ENCODE measurements at places on chromosomes 4 and X.

GRCh38 chr4:34371676-34372075 lies 1872.6 kb downstream of the ARAP2 start:
- DNase-seq: no peak

DNA sequence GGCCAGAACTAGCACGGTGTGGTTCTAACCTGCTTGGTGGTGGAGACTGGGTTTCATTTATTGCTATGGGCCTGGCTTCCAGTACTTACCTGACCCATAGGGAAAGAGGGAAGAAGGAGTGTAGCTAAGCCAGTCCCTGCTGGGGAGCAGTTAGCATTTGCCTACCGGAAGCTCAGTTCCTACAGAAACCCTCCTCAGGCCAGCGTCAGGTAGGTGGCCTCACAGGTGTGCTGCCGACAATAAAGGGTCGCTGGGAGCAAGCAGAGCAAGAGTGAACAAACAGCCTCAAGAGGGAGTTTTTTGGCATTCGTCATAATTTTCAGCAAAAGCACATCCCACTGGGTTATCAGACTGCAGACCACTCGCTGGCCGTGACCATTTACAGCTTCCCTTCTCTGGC lies 740.6 kb upstream of the TENM3 start:
- no peak for DNase-seq

GRCh38 chrX:66176134-66176533 lies 12.1 kb downstream of the HEPH start:
- DNase-seq: no peak

GRCh38 chr4:40577588-40578253 lies 51.9 kb downstream of the RBM47 start:
- no peak for DNase-seq

- DNase-seq: no peak
Observed at GRCh38 chr4:55865228-55865806, 11.9 kb downstream of the EXOC1 start.

DNA sequence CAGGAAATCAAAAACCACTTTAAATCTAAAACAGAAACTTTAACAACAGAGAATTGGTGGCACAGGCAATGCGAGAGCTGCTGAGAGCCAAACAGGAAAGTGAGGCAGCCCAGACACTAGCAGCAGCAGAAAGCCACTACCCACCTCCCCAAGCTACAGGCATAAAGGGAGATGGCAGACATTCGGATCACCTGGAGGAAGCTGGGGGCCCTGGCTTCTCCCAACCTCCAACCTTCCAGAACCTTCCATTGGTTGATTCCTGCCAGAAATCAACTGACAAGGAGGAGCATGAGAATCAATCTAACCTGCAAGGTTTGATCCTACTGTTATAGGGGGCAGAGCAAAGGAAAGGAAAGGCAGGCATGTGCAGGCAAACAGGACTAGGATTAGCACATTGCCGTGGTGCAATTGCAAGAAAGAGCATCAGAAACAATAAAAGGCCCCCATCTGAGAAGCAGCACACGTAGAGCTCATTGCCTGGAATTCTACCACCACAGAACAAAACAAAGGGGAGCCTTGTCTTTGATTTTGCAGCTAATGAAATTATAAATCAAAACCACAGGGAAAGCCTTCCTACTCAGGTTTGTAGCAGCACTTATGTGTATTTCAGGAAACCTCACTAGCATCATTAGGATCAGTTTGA lies 427.3 kb upstream of the RASGEF1B start:
- DNase-seq: no peak

DNA sequence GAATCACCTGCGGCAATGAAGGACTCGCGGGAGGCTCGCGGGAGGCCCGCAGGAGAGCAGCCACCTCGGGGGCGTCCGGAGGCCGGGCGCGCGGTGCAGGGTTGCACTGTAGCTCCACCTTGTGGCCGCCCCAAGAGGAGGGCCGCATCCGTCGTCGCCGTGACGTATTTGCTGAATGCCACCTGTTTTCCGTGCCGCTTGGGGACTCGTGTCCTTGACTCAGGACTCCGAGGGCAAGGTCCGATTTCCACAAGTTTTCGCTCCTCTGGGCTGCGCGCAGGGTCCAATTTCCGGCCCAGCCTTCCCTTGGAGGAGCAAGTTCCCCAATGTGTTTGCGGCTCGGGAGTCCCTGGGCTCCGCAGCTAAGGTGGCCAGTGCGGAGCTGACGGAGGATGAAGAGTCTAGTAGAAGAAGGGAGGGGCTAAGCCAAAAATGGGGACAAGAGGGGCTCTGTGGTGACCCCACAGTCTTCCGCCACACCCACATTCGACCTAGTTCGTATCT lies 10.7 kb upstream of the DLG3 start:
- DNase-seq: peak; percentile 61

Data from stimulated activated CD4-positive, alpha-beta T cell treated with anti-CD3 and anti-CD28 coated beads, Interleukin-2, amount 100 ng/mL, for 4 hours (primary cell).